ENCODE measurements at places on chromosomes 4 and X. TPM values are rescaled to one million over a fixed set of nuclear protein-coding genes. Genes with fewer than 3 reads are reported as not detected.

Gene ODAPH
- not detected for total RNA-seq

Gene HS6ST2
- not detected for total RNA-seq

Gene MAGEA1
- total RNA-seq: not detected

Gene GAGE13
- total RNA-seq: not detected

Gene TASL
- total RNA-seq: 0.27 TPM

Gene CABS1
- total RNA-seq: not detected

Gene IL2RG
- 231 TPM for total RNA-seq

Gene CLTRN
- 0.48 TPM for total RNA-seq

Gene CLNK
- not detected for total RNA-seq

Gene GAGE12E
- not detected for total RNA-seq

Gene IL2
- total RNA-seq: not detected

DNA sequence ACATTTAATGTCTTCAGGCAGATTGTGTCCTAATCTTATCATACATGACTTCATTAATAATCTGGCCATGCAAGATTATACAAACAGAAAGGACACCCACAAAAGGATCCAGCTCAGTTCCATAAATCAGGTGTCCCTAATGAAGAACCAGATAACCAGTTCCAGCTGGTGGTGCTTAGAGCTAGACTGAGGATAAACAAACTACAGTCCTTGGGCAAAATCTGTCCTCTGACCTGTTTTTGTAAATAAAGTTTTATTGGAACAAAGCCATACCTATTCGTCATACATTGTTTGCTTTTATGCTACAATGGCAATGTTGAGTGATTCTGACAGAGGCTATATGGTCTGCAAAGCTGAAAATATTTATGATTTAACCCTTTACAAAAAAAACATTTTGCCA, 199.5 kb downstream of the MID1IP1 start:
- DNase-seq: no peak

DNA sequence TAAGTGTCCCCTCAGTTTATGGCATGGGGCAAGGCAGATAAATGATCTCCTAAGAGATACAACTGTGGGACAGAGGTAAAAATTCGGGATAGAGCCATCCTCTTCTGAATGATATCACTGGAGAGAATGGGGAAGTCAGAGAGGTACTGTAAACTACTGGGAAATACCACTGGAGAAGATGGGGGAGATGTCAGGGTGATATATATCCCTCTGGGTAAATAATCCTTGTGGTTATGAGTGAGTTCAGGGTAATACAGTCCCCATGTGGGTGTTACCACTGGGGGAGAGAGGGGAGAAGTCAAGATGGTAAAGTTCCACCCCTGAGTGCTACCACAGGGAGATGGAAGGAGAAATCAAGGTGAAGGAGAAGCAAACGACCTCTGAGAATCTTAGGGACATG, 63.9 kb upstream of the ZNF81 start:
- DNase-seq: no peak

- DNase-seq: no peak
Observed at GRCh38 chrX:150456941-150457340, 93.8 kb downstream of the MAMLD1 start.

GRCh38 chr4:123408471-123409084, 12.0 kb downstream of the SPRY1 start:
- DNase-seq: no peak

GRCh38 chrX:48999030-48999429, 3.0 kb downstream of the GRIPAP1 start:
- no peak for DNase-seq

DNA sequence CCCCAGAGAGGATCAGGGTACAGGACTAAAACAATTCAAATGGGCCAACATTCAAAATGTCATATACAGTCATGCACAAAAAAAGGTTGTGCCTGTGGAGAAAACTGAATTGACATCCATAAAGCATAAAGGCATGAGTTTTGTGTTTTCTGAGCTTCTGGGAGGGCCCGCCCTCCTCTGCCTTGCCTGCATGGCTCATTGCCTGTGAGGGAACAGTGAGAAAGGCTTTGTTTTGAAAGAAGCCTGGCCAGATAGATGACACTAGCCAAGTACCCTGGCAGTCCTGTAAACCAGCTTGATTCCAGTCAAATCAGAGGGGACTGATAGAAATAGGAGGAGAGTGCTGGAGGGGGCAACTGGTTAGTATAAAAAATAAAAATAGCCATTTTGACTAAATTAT, 194.3 kb downstream of the KIT start:
- no peak for DNase-seq

GRCh38 chr4:86720508-86721068, 126.5 kb downstream of the PTPN13 start:
- DNase-seq: no peak

GRCh38 chrX:70201732-70202131, 24.4 kb downstream of the DGAT2L6 start:
- DNase-seq: no peak

DNA sequence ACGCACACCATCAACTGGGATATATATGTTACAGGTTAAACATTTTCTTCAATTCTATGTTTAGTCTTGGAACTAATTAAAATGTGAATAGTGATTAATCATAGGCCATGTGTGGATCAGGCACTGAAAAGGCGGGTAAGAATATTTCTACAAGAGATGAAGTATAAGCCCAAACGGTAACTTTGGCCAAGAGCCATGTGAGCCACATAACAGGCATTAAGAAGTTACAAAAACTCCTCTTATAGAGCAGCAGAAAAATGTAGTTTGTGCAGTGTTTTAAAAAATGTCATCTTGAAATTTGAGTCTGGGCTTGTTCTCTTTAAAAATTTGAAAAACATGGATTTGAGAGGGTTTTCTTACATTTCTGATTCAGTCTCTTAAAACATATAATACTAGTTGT, 521.8 kb upstream of the DIPK2B start:
- DNase-seq: no peak

DNA sequence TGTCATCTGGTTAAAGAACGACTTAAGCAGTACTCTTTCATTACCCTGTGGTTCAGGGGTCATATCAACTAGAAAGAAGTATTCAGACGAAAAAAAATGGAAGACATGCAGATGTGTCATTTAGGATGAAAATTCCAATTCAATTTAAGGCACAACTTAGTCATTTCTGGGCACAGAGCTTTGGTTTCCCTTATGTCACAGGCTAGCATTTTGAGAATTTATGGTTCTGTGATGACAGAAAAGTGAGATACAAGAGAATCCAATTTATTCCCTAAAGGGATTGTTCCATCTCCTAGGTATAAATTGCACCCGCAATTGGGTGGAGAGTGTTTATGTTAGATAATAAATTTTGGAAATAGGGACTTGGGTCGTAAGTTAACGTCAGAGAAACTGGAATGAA, 306.6 kb downstream of the STK32B start:
- DNase-seq: no peak

GRCh38 chr4:90888571-90888970, 761.4 kb downstream of the CCSER1 start:
- no peak for DNase-seq

GRCh38 chr4:115234405-115235093, 121.1 kb upstream of the NDST4 start:
- no peak for DNase-seq

DNA sequence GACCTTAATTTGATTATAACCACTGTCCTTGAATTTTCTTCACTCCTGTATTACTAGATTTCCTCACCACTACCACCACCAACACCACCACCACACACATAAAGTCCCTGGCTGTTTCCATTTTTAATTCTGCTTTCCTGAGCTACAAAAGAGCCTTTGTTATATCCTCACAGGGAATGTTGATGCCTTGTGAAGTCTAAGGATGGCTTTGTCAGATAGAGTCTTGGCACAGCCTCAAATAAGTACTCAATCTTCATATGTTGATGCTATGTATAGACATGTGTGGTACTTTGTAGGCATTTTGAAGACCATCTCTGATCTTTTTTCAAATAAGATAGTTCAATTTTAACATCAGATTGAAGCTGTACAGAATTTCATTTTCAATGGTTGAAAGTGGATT, 1016.7 kb upstream of the LCORL start:
- no peak for DNase-seq

- DNase-seq: no peak
Observed at GRCh38 chrX:120457766-120458180, 11.3 kb downstream of the LAMP2 start.

GRCh38 chrX:12794654-12795053, 3.4 kb downstream of the PRPS2 start:
- no peak for DNase-seq

DNA sequence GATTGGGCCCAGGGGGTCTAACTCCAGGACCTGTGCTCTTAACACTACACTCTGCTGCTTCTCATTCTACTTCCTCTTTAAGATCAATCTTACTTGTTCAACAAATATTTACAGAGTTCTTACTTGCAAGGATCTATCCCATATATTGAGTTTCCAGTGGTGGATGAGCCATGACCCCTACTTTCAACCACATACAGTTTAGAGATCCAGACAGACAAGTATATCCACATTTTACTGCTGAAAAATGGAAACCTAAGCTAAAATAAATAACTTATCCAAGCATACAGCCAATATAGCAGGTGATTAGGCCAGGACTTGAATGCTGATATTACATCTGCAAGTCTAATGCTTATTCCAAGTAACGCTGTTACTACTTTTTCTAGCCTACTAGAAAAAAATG, 18.7 kb downstream of the TMEM150C start:
- no peak for DNase-seq

DNA sequence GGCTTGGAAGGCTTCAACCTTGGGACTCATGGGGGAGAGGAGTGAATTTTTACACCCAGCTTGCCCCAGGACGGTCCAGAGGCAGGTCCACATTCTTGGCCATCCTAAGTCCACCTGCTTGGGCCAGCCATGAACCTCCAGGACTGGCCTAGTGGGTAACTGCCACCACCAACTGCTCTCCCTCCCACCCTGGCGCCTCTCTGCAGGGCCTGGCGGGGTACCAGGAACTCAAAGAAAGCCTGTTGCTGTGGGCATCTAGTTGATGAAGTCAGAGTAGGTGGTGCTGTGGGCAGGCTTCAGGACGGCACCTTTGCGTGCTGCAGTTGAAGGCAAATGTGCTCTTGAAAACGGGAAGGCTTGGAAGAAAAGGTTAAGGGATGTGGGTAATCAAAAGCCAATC, 12.0 kb downstream of the BCOR start:
- DNase-seq: no peak

GRCh38 chr4:172871381-172871780, 297.2 kb upstream of the GALNT7 start:
- DNase-seq: no peak

DNA sequence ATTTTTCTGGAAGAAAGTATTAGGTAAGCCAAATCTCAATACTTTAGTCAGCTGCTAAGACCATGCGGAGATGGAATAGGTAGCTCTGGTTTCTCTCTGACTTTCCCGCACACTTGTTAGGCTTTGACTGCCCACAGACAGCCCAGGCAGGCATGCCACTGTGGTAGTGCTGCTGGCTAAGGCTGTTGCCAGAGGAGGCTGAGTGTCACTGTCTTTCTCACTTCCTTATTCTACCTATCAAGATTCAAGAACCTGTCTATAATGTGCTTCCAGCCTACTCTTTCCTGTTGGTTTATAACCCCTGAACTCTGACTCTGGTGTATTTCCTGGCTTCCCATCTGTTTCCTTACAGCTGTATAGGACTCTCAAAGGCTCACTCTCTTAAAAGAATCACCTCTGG, 81.8 kb upstream of the TRPC5 start:
- DNase-seq: no peak

DNA sequence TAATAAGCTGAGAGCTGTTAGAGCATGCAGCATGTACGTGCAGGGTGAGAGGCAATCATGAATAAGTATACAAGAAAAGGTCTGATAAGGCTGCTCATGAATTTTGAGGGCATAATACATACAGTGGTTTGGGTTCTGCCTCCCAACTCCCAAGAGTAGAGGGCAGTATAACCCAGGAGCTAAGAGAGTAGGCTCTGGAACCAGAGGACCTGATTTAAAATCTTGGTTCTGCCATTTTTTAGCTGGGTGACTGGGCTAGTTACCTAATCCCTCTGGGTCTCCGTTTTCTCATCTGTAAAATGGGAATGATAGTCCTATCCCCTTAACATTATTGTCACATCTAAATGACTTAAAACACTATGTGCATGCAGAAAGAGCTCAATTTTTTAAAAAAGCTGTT, 85.3 kb downstream of the LNX1 start:
- DNase-seq: no peak

DNA sequence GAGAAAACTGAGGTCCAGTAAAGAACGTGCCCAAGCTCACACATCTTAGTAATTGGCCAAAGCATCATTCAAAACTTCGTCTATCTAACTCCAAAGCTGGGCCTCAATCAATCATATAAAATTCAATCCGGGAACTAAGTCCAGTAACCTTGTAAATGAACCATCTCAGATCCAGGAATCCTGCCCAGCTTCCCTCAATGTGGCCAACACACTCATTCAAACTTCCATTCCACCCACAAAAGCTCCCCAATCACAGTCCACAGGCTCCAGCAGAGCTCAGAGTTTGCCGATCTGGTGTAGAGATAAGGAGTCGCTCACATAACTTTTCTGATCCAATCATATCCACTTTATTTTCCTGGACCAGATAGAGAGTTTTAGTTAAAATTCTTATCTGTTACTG, 144.8 kb downstream of the SPATA18 start:
- no peak for DNase-seq

DNA sequence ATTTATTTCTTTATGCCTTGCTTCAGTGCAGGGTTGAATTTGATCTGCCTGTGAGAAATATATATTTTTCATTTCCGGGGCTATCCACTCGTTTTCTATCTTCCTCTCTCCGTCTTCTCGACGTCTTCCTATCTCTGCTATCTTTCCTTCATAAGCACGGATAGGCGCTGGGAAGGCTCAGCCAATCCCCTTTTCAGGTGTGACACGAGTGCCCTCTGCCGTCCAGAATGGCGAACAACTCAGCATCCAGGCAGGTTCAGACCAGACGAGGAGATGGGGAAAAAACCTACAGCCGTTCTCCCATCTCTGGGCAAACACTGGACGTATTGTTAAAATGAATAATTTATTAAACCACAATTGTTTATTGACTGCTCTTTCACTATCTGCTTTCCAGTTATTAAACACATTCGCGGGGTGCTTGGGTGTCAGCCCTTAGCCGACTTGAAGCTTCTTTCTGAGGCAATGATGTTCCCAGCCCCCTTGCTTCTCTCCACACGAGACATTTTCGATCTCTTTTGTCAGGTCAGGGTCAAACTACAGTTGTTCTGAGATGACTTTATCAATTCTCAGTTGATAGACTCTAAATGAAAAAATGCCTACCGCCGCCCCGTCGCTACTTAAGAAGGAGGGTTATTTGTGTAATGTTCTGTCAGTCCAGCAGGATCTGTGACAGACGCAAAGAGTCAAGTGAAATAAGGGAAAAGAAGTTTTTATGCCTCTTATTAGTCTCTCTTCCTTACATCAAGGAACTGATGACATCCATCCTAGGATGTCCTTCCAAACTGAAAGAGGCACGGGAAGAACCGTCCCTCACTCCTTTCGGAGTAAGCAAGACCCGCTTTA, 96.3 kb upstream of the NOCT start:
- peak; percentile 68 for DNase-seq

- DNase-seq: no peak
Observed at GRCh38 chrX:42102586-42103282, 179.4 kb upstream of the CASK start.

- no peak for DNase-seq
Observed at GRCh38 chr4:3829956-3830773, 64.0 kb downstream of the ADRA2C start.

- DNase-seq: no peak
Observed at GRCh38 chrX:145729635-145730034, 88.0 kb upstream of the SLITRK2 start.

All from transverse colon (tissue), 4 donors.